Stimulated activated CD8-positive, alpha-beta memory T cell treated with anti-CD3 and anti-CD28 coated beads, Interleukin-2, amount 100 ng/mL, for 48 hours (primary cell): ENCODE measurements at places on chromosomes 12 and 14.

GRCh38 chr14:30921788-30922187 lies 47.4 kb downstream of the COCH start:
- no peak for DNase-seq

- no peak for DNase-seq
These were observed 22.9 kb downstream of the PMCH start for GRCh38 chr12:102174761-102175160.

DNA sequence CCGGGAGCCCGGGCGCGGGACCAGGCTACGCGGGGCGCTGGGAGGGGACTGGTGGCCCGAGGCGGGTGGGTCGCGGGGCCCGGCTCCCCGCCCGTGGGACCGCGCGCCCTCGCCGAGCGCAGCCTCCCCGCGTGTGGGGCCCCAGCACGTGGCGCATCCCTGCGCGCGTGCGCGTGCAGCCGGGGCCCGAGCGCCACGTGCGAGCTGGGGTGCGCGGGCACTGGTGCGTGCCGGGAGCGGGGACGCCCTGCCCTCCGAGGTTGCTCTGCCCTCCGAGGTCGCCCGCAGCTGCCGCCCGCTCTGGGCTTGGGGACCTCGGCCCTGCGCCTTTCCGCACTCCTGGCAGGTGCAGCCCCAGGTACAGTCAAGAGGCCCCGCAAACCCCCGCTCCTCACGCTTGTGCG lies 365 bp upstream of the CCDC88C start:
- DNase-seq, result peak; percentile 49

DNA sequence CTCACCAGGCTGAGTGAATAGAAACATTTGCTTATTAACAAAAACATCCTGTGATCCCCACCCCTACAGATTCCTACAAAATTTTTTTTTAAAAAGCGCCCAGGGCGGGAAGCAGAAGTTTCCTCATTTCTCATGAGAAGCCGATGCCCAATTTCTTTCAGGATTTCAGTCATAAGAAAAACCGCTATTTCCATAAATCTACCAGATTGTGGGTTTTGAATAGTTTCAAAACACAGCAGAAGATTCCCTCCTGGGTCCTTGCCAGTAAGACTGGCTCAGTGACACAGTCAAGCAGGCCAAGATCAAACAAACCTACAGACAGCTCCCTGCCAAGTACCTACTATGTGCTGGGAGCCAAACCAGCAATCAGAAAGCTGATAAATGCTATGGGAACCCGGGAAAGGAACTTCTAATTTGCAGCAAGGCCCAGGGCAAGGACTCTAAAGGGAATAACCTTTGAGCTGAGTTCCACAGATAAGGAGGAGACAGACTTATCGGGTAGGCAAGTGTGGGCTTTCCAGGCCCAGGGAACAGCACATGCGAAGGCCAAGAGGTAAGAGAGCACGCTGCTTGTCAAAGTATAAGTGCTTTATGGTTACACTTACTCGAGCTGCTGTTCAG lies 68.7 kb downstream of the CCDC88C start:
- no peak for DNase-seq

GRCh38 chr12:104656383-104656782 lies 199.6 kb downstream of the CHST11 start:
- no peak for DNase-seq
